ENCODE measurements at places on chromosomes 6 and 20.

GRCh38 chr6:53691667-53692133 is 26.1 kb upstream of the KLHL31 start:
- no peak for DNase-seq

DNA sequence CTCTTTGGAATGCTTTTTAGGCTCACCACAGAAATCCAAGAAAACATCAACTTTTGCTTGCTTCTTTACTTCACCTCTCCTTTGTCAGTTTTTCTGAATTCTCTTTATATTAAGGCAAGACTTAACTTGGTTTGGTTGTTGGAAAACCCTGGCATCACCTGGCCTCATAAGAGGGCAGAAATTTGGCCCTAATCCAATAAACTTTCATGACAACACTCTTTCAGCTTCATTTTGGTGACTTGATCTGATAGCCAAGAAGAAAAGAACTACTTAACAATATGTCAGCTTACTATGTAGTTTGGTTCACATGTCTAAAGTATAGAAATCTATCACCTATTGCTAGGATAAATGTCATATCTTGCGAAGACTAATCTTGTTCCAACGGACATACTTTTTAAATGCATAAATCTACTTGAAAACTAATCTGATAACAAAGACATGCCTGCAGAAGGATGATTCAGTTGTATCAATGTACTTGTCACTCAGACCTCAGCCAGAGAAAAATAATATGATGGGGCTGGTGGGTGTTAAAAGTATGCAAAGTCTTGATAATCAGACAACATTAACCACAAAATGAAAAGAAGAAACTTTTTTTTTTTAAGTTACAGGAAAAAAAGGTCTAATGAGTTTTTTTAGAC is 19.3 kb upstream of the HBS1L start:
- no peak for DNase-seq

GRCh38 chr6:158061361-158061708 is 79.7 kb downstream of the SYNJ2 start:
- no peak for DNase-seq

DNA sequence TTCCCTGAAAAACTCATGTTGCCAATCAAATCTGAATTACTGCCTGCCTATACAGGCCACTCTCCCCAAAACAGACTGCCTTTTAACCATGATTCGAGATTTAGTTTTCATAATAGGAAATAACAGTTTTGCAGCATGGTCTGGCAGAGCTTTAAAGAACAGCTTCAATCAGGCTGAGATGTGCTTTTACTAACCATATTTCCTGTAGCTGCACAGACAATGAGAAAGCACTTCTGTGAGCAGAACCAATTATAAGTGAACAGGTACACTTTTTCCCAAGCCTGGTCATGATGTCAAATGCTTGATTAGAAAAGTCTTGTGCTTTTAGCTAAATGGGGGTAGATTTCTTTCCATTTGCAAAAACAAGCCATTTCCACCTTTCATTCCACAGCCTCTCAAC is 108.2 kb downstream of the THEMIS start:
- no peak for DNase-seq

DNA sequence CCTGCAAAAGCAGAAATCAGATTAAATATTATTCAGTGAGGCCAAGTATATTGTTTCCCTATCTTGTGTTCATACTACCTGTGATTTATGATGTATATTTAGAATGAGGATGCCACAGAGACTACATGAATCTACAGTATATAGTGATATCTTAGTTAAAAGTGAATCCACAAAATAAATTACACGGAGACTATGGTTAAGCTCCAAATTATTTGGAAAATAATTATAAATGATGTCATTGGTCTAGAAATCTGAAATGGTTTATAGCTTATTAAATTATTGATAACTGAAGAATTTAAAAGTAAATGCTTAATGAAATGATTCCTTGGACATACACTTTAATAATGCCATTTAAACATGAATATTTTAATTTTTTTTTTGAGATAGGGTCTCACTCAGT is 4.2 kb upstream of the USP45 start:
- DNase-seq: no peak

- no peak for DNase-seq
Measured at GRCh38 chr20:52964131-52964530, 8.0 kb upstream of the TSHZ2 start.

DNA sequence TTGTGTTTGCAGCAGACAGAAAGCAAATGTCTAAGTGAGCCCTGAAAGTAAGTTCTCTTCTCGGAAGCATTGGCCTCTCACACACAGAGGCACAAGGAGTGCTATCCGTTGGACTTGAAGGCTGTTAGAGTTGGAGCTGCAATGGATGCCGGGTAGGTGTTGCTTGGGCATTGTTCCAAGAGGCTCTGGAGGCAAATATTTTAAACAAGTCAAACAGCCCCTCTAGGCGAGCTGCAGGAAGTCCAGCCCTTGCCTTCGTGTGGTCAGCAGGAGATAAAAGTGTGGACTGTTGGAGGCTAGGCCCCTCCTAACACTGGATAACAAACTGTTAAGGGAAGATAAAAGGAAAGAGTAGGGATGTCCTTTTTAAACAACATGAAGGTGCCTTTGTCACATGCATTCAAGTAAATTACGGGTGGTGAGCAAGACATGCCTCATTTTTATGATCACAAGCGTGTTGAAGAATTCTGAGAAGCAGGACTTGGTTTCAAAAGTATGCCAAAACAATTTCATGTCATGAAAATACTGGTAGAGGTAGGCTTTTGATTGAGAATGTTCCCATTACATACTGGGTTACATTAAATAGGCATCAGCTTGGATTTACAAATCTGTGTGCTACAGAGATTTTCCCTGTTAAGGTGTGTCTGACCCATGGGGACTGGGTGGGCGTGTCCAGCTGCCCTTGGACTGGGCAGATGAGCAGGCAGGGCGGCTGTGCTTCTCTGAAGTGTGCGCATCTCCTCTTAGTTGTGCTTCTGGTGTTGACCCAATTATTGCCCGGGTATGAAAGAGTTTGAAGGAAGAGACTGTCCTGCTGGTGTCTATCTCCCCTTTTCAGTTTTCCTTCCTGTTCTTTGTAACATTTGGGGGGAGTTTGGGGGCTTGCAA is 57.5 kb downstream of the RREB1 start:
- no peak for DNase-seq

GRCh38 chr20:474581-474980 is 12.2 kb upstream of the TBC1D20 start:
- no peak for DNase-seq

- DNase-seq: no peak
Measured at GRCh38 chr6:52994031-52994838, 849 bp downstream of the GSTA4 start.

- no peak for DNase-seq
Measured at GRCh38 chr20:48198929-48199451, 413.7 kb upstream of the SULF2 start.

DNA sequence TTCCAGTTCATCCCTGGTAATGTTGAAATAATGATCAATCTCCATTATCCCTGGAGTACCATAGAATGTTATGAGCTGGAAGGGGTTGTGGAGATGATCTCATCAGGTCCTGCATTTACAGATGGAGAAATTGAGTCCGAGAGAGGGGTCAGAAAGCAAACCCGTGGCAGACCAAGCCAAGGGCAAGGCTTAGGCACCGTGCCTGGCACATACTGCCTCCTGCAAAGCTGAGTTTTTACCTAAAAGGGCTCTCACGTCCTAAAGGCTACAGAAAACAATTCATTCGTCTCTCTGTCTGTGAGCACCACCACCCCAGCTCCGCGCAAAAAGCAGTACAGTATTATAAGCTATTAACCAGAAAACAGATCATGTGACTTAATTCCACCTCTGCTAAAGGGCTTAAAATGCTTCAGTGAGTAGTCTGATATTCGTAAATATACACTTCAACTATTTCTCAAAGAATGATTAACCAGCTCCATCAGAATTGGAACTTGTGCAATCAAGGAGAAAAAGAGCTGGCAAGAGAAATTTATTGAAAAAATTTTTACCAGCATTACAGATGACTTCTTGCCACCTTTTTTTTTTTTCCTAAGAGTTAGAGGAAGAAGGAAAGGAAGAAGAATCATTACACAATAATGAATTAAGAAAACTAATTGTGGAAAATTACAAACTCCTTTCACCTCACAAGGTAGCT is 3.4 kb upstream of the PARD6B start:
- DNase-seq: no peak

DNA sequence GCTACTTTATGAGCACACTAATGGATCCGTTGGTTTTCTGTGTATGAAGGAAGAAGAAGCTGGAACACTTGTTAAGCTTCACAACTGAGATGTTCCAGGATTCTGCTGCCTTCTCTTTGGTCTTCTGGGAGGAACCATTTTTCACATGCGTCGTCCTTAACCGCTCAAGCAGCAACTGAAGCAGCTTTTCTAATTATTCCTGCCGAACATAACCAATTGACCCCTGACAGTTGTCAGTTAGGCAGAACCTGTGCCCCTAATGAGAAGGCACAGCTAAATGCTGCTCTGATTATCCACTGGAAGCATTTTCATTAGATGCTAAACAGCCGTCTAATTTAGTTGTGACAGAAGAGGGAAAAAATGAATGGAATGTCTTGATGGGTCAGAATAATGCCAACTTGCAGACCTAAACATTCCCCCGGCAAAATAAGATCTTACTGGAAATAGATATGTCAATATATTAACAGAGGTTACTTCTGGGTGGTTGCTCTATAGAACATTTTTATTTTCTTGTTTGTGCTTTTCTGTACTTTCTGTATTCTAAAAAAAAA is 85.0 kb upstream of the SMLR1 start:
- no peak for DNase-seq

DNA sequence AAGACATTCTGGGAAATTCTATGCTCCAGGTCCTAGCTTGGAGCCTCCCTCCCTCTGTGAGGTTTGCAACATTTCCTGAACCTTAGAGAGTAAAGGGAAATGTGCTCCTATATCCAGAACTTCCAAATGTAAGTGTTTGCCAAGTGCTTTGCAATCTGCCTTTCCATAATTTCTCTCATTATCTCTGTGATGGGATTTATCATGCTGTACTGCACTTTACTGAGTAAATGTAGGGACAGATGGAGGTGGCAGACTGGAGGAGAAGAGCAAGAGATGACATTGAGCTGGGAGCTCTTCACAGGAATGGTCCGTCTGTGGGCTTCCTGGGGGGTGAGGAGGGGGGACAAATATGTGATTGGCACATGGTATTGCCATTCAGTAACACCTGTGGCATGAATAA is 184.3 kb downstream of the SOX4 start:
- no peak for DNase-seq

DNA sequence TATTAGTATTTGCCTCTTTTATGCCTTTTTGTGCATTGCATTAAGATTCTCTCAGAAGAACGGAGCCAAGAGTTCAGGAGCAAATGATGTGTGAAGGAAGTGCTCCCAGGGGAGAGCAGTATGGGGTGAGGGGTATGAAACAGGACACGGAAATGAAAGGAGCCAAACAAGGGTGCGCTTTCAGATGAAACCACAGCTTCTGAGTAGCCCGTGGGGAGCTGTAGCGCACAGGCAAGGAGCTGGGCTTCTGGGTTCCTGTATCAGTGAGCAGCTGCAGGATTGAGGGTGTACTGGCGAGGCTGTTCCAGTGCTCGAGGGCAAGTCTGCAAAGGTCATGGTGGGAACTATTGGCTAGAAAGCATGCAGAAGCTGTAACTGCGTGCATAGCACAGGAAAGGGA is 25.4 kb downstream of the ANKEF1 start:
- no peak for DNase-seq

GRCh38 chr6:144919560-144919959 is 634.4 kb downstream of the UTRN start:
- no peak for DNase-seq

DNA sequence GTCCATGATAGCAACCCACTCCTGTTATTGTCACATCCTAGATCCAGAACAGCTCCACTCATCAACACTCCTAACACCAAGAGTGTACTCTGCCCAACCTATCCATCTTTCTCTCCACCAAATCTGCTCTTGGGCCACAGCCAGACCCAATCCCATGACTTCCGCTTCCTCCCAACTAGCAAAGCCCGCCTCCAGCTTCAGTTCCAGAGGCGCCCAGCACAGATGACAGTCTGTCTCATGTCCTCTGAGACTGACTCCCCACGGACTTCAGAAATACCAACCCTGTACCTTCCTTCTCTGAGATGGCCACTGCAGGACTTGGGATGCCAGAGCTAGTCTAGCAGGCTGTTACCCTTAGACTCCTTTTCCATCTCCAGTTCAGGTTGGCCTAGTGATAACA is 48.6 kb downstream of the DTNBP1 start:
- no peak for DNase-seq

- DNase-seq: peak; percentile 16
Measured at GRCh38 chr20:2693286-2694007, 867 bp downstream of the EBF4 start.

DNA sequence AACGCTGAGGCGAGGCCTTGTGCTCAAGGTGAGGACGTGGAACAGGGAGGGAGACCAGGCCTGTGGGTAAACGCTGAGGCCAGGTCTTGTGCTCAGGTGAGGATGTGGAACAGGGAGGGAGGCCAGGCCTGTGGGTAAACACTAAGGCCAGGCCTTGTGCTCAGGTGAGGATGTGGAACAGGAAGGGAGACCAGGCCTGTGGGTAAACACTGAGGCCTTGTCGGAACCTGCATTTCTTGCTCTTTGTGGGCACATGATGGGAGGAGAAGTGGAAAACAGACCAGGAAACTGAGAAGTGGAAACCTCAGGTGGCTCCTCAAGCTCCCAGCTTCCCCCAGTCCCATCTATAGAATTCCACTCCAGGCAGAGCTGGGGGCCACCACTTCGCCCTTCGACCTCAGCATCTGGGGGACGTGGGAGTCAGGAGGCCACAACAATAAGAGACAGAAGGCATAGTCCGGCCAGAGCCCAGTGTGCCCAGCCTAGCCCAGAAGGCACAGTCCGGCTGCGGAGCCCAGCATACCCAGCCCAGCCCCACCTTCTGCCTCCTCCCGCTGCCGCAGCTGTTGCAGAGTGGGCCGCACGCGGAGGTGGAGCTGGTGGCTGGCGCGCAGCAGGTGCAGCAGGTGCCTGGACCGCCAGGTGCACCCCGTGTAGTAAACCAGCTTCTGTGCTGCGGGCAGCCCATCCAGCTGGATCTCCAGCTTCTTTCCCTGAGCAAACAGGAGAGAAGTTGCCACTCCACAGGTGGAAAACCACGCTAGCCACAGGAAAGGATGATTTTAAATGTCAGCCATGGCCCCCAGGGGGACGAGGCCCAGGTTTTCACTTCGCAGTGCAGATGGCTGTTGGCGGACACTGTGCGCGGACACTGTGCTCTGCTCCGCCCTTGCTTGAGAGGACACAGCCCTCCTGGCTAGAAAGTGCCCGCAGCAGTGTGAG is 17.5 kb downstream of the FRMD1 start:
- DNase-seq: no peak

- DNase-seq: no peak
Measured at GRCh38 chr20:44405257-44405656, 49.8 kb downstream of the HNF4A start.

GRCh38 chr6:71446470-71446869 is 157.9 kb downstream of the OGFRL1 start:
- DNase-seq: no peak

Data from stimulated activated CD8-positive, alpha-beta memory T cell treated with anti-CD3 and anti-CD28 coated beads, Interleukin-4, amount 100 ng/mL, for 4 hours (primary cell).